SK-MEL-5 (cell line): ENCODE measurements at places on chromosomes 4 and X. TPM values are rescaled to one million over a fixed set of nuclear protein-coding genes. Genes with fewer than 3 reads are reported as not detected.

The GBA3 gene
- 0.11 and 0.43 TPM in 2 replicates for total RNA-seq

The PDE5A gene
- 7.9 and 8.2 TPM in 2 replicates for total RNA-seq

The HPGDS gene
- not detected in 2 replicates for total RNA-seq

The DMRTC1 gene
- not detected in 2 replicates for total RNA-seq

The C4orf36 gene
- 1.2 TPM in 2 replicates for total RNA-seq

The COL4A6 gene
- not detected in 2 replicates for total RNA-seq
